ENCODE measurements at places on chromosomes 2 and 18.

GRCh38 chr2:71212336-71212735 is 14.6 kb downstream of the PAIP2B start:
- DNase-seq: no peak

DNA sequence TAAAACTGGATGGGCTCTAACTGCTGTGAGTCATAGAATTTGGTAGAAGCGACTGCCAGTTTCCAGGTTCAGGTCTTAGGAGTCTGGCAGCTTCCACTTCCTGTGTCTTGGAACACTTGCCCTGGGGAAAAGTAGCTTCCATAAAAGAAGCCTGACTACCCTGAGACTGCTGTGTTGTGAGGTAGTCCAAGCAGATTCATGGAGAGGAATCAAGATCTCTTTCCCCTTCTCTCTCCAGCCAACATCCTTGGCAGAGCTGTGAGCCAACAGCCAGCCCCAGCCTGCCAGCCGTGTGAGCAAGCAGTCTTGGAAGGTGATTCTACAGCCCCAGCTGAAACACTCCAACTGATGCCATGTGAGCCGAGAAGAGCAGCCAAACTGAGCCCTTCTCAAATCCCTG is 33.7 kb downstream of the SLC20A1 start:
- no peak for DNase-seq

DNA sequence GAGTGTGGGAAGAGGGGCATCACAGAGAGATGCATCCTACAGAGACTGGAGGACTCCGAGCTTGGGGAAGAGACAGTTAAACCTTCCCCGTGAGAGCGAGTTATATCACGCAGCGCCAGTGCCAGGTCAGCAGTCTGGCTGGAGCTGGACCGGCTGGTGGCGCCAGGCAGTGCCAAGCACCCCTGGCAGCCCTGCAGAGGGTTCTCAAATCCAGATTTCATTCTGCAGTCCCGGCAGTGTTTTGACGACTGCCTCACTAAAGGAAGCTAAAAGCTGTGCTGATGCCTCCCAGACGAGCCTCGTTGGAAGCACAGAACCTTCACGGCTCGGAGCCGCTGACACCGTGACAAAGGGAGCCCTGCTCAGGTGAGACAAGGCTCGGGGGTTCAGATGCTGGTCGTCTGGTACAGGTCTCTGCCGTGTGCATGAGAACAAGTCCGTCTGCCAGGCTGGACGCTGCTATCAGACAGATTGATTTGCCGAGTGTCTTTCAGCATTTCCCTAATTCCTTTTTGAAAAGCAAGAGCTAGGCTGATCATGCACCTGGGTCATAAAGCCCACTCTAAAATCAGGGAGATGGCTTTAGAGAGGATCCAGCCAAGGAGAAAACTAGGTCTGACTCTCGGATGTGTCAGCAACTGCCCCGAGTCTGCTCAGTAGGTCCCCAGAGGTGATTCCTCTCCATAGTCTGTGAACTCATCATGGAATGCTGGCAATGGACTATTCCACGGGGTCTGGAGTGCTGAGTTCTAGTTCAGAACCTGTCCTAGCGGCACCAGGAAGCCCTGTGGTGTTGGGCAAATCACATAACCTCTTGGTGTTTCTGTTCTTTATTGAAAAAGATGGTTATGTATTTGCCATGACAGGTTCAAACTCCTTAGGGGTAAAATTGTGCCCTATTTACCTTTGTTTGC is 240.6 kb downstream of the SOX11 start:
- peak; percentile 24 for DNase-seq

DNA sequence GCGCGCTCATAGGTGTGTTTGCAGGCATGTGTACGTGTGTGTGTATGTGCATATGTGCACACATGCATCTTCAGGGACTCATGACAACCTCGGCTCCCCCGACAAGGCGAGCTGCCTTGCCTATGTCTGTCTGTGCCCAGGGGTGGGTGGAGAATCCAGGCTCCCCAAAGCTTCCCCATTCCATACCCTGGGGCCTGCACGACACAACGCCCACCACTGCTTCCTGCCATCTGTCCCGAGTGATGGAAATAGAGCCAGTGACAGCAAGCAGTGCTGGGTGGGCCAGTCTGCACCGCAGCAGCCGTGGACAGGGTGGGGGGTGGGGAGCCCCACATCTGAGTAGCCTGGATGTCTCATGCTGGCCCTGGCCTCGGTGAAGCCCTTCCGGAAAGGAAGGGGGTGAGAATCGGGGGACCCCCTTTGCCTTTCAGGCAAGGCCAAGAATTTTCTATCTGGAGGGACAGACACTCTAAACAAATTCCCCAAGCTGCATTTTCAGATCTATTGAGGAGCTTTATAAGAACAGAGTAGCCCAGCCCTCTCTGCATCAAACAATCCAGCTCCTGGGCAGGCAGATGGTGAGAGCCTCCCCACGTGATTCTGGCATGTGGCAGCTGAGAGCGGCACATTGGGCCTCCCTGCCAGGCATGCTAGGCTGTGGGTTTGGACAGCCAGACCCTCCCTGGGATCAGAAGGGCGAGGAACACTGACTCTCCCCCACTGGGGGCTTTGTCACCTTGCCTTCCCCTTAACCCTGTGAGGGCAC is 4.9 kb downstream of the KCNIP3 start:
- no peak for DNase-seq

DNA sequence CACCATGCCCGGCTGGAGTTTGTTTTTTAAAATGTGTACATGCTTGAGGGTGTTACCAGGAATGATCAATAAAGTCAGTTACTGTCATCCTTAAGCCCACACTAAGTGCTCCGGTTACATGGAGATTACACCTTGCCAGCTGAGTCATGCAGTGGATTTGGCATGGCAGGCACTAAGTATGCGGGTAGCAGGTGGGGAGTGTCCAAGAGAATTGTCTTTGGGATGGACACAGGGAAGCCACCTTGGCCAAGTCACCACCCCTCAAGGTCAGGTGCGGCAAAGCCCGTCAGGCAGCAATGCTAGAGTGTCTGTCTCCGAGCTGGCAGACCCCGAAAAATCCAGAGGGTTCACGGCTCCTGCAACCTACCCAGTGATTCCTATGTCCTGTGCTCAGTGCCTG is 54.8 kb downstream of the GBX2 start:
- no peak for DNase-seq

GRCh38 chr2:23230885-23231284 is 154.1 kb upstream of the KLHL29 start:
- no peak for DNase-seq
